A172 (cell line): ENCODE measurements at places on chromosomes 1 and 21. TPM values are rescaled to one million over a fixed set of nuclear protein-coding genes. Genes with fewer than 3 reads are reported as not detected.

The ARHGEF16 gene
- total RNA-seq, result 1.8 and 3.6 TPM in 2 replicates

The TCHHL1 gene
- total RNA-seq, result not detected in 2 replicates

- DNase-seq, result peak; percentile 39
Measured at GRCh38 chr1:10755970-10756521, 40.4 kb downstream of the CASZ1 start.

DNA sequence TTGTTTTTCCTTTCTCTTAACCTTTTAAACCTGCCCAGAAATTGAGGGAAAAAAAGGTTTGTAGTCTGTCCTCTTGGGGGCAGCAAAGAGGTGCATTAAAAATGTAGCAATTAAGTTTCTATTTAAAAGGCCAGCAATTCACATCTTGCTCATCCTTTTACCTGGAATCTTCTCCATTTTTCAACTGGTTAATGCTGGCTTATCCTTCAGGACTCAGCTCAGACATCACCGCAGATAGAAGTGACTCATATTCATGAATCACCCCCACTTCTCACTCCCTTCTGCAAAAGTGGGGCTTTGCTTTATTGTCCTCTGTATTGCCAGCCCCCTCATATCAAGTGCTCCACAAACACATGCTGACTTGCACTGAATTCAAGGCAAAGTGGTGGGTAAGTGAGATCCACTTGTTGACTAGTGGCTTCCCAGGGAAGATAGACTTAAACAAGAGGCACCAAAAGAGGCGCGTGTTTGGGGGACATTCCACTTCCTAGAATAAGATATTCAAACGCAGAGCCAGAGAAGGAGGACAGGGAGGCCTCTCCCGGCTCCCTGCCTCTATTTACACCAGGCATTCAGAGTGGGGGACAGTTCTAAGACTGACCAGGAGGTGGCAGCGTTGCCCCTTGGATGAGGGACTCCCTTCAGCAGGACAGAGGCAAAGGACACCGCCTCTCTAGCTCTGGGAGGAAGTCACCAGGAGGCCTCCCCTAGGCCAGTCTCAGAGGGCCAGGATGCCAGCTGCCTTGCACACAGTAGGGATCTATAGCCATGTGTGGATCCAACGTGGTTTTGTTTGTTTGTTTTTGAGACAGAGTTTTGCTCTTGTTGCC, 23.2 kb upstream of the ZNF648 start:
- peak; percentile 60 for DNase-seq

DNA sequence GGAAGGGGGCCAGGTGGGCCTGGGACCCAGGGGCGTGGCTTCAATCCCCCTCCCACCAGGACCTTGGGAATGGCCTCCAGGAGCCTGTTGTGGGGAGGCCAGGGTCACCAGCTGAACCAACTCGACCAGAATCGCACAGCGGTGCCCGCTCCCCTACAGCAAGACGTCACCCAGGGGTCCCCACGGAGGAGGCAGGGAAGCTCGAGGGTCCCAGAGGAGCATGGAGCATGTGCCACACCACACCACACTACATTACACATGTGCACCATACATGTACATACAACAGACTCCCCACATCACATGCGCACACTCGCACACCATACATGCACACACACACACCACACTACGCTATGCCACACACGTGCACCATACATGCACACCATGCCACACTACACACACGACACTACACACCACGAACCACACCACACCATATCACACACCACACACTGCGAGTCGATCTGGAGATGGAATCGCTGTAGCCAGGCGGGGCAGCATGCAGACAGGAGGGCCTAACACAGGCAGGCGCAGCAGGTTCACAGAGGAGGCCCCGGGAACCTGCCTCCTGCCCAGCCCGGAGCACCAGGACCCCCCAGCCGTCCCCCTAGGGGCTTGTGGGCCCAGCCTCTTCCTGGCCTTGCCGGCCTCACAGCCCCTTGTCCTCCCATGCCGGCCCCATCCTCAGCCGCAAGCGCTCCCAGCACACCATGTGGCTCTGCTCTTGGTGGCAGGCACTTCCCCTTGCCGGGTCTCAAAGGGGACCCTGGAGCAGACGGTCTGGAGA, 596 bp downstream of the ITGB2 start:
- no peak for DNase-seq

DNA sequence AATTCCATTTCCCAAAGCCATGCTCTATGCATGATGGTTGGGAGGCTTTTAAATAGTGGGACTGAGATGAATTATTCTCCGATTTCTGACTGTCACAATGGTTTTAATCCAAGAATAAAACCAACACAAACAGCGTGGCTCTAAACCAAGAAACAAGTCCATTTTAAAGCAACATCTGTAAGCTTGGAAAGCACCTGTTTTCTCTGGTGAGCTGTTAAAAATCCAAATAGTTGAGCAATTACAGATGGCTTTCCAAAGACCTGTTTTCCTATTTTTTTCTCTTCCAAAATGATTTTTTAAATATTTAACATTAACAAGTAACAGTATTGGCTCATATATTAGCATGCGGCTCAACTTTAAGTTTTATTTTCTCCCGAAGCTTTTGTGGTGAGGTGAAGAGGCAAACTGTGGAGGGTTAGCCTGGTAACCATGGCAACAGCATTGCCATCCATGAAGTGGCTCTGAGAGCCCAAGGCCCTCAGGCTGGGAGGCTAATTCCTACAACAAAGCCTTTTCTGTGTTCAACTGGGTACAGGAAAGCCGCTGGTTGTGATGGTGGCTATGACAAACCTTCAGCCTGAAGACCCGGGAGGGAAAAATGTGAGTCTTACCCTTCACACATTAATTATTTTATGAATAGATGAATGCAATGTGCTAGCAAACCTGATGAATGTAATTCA, 56.7 kb upstream of the B3GALT5 start:
- DNase-seq, result no peak

DNA sequence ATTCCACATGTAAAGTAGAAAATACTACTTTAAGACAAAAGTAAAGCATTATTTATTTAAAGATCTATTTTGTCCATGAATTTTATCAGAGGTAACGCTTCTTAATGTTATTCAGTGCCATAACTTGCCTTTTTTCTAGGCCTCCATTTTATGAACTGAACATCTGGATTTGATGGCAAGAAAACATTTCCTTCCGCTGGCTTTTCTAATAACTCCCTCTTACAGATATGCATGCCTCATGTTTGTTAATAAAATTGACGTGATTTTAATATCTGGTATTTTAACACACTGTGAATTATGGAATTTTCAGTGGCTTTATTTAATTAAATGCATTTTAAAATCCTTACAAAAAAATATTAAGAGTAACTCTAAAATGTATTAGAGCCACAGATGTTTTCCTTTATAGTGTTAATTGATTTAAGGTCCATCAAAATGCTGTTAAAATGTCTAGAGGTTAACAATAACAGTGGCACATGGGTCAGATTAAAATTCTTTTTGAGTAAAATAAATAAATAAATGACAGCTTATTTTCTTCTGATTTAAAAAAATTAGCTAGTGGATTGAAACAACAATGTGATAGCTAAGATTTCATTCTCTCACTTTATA, 15.1 kb downstream of the PTPRC start:
- DNase-seq, result no peak

The LRRC38 gene
- total RNA-seq, result not detected in 2 replicates

DNA sequence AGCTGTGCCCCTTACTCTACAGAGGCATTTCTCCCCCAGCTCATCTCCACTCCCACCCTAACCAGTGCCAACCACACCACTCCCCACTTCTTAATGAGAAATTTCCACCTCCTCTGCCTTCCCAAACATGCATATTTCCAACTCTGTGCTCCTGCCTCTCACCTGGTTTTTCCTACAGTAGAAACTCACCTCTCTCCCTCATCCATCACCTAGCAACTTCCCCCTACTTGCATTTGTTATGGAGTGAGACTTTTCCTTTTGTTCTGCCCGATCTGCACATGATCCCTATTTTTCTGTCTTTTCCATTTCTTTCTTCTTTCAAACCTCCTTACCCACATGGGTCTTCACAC, 11.9 kb downstream of the RGS8 start:
- DNase-seq, result no peak

- no peak for DNase-seq
Measured at GRCh38 chr1:12447849-12448312, 170.1 kb downstream of the DHRS3 start.

The NR1I3 gene
- 0.50 TPM in 1 of 2 replicates, not detected in the other for total RNA-seq

GRCh38 chr1:119327450-119328155, 41.0 kb upstream of the HAO2 start:
- DNase-seq, result no peak

DNA sequence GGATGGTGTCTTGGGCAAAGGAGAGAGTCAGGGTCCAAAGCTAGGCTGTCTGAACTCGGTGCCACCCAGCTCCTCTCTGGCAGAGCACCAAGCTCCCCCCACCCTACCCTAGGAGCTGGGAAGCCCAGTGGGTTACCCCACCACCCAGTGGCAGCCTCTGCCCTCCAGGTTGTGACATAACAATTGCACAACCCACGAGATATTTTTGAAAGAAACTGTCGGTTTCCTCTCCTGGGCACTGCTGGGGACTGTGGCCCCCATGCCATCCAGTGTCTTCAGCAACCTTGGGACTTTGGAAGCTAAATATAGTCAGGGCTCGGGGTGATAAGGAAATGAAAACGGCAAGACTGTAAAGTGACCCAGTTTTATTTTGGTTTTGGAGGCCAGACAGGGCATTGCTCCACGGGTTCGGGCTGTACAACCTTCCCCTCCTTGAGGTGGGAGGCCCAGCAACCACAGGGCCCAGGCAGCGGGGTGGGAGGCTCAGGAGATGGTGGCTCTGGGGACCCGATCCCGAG, 1.4 kb downstream of the CITED4 start:
- DNase-seq, result no peak

DNA sequence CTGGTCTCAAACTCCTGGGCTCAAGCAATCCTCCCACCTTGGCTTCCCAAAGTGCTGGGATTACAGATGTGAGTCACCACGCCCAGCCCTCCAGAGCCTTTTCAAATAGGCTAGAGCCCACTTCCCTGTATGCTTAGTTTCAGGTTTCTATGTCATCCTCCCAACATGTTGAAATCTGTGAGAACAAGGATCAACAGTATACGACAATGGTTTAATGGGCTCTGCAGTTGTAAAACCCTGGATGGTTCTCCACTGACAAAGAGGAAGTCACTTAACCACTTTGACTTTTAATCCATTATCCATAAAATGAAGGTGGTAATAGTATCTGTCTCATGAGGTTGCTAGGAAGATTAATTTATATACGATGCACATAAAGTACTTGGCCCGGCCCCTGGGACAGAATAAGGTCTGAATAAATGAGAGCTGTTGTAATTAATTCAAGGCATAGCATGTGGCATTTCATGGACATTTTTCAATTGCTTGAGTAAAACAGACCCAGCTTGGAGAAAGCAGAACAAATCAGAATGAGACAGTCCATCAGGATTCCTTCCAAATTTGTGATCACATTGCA, 113.9 kb upstream of the ZNF648 start:
- no peak for DNase-seq

- no peak for DNase-seq
Measured at GRCh38 chr21:26801498-26801897, 43.7 kb downstream of the ADAMTS1 start.

DNA sequence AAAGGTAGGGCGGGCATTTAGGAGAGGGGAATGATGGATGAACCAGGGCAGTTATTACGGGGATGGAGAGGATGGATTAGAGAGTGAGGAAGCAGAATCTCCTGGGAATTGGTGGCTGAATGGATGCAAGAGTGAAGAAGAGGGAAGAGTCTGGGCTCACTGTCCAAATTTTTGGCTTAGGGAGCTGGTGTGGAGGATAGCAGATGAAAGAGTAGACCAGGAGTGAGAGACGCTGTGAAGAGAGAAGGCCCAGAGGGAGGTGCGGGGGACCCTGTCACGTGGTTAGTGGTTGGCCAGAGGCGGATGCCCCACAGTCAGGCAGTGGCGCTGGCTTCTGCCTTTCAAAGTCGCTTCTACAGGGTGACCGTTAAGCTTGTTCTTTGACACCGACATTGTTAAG, 78.4 kb downstream of the PEX14 start:
- DNase-seq, result no peak

- no peak for DNase-seq
Measured at GRCh38 chr1:173628888-173629287, 6.2 kb upstream of the TEX50 start.

GRCh38 chr1:114100148-114100547, 53.5 kb downstream of the SYT6 start:
- DNase-seq, result no peak

- no peak for DNase-seq
Measured at GRCh38 chr21:40835184-40835694, 11.7 kb downstream of the DSCAM start.

GRCh38 chr1:89358287-89358893, 5.5 kb upstream of the GBP6 start:
- DNase-seq, result peak; percentile 39

- peak; percentile 98 for DNase-seq
Measured at GRCh38 chr1:67570486-67571143, 114.4 kb upstream of the GADD45A start.
